ENCODE measurements at places on chromosomes 12 and 14.

GRCh38 chr12:42557586-42558172 is 31.9 kb downstream of the PRICKLE1 start:
- DNase-seq: no peak

DNA sequence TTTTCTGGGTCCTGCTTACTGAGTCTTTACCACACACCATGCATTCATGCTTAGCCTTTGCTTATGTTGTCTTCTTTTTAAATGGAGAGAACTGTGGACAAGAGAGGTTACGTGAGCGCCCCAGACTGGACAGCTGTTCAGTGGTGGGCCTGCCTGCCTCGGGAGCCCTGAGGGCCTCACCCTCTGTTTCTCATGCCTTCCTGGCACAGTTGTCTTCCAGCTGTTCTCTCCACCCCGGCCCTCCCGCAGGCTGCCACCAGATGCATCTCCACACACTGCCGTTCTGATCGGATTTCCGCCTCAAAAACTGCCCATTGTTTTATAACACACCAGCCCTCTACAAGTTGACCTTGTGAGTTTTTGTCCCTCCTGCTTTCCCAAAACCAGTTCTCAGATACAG is 100.8 kb downstream of the SAMD4A start:
- DNase-seq: no peak

DNA sequence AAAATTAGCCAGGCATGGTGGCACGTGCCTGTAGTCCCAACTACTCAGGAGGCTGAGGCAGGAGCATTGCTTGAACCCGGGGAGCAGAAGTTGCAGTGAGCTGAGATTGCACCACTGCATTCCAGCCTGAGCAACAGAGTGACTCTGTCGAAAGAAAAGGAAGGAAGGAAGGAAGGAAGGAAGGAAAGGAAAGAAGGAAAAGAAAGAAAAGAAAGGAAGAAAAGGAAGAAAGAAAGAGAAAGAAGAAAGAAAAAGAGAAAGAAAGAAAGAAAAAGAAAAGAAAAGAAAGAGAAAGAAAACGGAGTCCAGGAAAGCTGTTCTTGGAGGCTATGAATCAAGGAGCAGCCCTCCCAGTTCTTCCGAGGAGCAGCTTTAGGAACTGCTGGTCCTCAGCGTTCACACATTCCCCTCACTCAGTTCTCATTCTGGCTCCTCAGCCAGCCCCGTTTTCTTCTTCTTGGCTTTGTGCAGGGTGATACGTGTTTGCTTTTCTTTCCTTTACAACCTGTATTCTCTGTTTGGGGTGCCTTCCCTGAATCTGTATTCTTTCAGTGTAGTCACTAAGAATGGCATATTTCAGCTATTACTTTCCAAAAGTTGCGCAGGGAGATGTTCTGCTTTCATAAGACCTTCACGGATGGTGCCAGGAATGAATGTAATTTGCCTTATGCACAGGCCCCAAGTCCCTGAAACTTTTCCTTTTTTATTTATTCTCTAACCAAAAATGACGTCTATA is 12.2 kb downstream of the FBXL14 start:
- no peak for DNase-seq

DNA sequence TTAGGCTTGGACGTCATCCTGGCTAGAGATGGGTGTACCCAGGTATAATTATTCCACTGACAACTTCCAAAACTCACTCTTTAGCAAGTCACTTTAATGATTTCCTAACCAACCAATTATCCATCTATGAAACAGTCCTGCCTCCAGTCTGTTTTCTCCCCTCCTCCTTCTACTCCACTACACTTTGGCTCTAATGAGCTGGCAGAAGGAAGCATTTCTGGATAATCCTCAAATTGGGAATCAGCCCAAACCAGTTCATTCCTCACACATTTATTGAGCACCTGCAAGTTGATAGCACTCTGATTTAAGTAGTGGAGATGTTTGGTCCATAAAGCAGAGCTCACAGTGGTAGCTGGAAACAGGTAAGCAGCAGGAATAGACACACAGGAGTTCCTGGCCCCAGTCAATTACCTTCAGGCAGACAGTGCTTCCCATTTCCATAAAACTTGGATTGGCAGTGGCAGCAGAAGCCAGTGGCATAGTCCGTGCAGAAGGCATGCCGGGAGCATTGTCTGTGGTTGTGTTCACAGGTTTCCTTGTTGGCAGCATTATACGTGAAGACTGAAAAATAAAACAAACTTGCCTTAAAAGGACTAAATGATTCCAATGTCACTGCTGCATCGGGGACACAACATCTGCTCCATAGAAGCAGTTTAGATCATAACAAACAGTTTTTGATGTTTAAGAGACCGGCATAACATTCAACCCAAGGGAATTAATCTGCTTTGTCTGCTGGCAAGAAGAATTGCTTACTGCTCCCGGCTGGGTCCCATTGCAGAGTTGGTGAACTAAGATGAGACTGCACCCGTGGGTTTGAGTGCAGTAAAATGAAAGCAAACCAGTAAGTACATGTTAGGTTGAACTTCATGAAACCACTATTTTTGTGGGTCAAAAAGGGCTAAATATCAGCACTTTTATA is 26.2 kb downstream of the NID2 start:
- DNase-seq: no peak

- no peak for DNase-seq
Observed at GRCh38 chr12:63400718-63401117, 249.7 kb upstream of the AVPR1A start.

GRCh38 chr12:25557830-25558436 is 4.8 kb upstream of the LMNTD1 start:
- DNase-seq: no peak

GRCh38 chr12:3416159-3416558 is 74.8 kb upstream of the PRMT8 start:
- no peak for DNase-seq

DNA sequence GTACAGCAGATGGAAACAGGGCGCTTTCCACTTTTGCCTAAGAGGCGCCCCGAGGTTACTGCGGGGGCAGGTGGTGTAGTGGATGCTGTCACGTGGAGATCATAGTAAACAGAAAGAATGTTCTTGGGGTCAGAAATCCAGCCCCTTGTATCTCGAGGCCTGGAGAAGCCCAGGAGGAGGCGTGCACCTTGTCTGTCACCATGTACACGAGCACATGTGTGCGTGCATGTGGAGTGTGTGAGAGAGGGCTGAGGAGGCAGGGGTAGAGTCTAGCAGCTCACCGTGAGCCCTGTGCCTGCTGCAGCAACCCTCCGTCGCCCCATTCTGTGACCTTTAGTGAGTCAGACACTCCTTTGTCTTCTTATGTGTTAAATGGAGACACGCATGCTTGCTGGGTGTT is 59.0 kb downstream of the CACNA1C start:
- DNase-seq: no peak

DNA sequence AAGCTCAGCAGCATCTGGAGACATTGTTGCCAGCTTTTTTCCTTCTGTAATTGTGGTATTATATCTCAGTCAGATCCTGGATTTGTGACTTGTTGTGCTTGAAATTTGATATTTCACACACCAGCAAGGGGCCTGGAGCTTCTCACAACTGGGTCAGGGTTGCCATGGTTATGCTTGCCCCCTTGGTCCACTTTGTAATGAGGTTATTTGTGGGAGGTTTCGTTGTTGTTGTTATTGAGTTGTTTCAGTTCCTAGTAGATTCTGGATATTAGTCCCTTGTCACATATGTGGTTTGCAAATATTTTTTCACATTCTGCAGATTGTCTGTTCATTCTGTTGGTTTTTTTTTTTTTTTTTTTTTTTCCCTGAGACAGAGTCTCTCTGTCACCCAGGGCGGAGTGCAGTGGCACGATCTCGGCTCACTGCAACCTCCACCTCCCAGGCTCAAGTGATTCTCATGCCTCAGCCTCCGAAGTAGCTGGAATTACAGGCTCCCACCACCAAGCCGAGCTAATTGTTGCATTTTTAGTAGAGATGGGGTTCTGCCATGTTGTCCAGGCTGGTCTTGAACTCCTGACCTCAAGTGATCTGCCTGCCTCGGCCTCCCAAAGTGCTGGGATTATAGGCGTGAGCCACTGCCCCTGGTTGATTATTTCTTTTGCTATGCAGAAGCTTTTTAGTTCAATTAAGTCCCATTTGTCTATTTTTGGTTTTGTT is 80.6 kb upstream of the ETV6 start:
- DNase-seq: no peak

DNA sequence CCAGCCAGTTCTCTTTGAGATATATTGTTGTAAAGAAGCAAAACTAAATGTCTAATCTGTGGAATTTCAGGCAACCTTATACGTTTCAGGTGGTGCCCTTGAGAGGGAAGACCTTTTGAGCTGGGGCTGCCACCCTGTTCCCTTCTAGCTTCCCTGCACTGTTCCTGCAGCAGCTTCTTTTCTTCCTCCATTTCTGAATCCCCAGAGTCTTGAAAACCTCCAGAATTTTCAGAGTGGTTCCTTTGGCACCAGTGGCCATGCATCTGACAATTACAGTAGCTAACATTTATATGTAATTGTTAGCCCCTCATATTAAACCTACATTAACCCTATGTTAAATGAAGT is 271.3 kb downstream of the ZFP36L1 start:
- DNase-seq: no peak

GRCh38 chr14:76203086-76204001 is 51.6 kb downstream of the GPATCH2L start:
- DNase-seq: no peak

GRCh38 chr14:58717211-58717610 is 79.4 kb downstream of the DACT1 start:
- DNase-seq: no peak

GRCh38 chr12:977156-977555 is 13.9 kb upstream of the ERC1 start:
- DNase-seq: no peak

DNA sequence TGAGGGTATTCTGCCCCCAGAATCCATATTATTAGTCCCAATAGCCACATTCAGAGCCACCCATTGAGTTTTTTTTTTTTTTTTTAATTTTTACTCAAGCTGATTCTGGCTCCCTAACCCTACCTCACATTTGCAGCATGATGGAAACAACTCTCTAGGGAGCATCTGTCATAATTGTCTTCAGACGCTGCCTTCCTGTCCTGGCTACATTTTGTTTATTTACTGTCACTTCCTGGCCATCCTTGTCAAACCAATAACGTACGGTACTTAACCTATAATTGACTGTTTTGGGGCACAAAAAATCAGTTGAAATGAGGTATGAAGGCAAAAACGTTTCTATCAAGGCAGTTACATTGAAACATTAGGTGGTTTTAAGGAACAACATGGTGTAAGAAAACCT is 2.1 kb downstream of the GLIPR1 start:
- no peak for DNase-seq

GRCh38 chr12:54352891-54353874 is 11.1 kb downstream of the GPR84 start:
- DNase-seq: no peak

DNA sequence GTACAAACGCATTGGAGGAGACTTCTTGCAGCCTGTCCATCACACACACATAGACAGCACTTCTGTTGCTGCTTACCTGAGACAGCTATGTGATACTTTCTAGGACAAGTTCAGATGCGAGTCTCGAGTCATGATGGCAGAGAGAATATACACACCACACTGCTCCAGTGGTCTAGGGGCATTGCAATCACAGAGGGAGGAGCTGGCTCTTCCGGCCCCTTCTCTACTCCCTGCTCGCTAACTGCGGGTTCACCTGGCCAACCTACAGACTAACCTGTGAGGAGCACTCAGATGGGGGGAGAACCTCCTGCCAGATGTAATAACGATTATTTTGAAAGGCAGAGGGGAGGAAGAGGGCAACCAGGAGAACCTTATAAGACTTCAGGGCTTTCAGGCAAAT is 30.7 kb downstream of the EMP1 start:
- no peak for DNase-seq

GRCh38 chr12:55716582-55716957 is 724 bp downstream of the BLOC1S1 start:
- no peak for DNase-seq

- no peak for DNase-seq
Observed at GRCh38 chr14:99460793-99461192, 19.9 kb downstream of the SETD3 start.

GRCh38 chr14:86714575-86714974 is 1184.6 kb downstream of the FLRT2 start:
- DNase-seq: no peak

DNA sequence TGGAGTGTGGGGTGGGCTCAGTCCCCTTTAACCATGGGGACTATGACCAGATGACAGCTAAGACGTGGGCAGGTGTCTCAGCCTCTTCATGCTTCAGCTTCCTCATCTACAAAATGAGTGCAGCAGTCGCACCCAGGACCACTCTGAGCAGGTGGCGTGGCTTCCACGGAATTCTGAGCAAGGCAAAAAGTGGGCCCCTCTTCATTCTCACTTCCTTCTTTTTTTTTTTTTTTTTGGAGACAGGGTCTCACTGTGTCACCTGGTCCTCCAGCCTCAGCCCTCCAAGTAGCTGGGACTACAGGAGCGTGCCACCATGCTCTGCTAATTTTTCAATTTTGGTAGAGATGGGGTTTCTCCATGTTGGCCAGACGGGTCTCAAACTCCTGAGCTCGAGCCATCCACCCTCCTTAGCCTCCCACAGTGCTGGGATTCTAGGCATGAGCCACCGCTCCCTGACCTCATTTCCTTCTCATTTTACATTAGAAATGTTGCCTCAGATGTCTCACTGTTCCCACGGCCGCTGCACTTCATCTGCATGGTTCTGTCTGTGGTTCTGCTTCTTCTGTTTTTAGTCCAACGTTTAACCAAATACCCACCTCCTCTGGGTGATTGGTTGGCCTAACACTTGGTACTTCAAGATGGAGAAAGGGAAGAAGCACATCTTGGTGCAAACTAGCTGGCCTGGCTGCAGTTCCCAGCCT is 41.3 kb upstream of the BCL7A start:
- DNase-seq: no peak

DNA sequence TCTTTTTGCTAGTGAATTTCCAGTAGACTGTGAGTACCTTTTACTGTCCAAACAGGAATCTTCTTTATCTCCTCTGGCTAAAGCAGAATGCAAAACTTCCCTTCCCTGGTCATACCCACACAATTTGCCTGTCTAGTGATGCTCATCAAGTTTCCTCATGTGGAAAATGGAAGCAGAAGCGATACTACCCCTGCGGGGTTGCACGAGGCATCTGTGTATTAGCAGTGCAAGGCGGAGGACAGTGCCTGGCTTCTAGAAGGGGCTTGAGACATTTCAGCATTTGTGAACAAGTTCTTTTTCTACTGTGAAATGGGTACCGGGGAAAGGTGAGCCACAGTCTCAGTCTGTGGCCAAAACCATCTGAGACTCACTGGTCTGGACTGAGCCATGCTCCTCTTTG is 340.9 kb downstream of the AACS start:
- no peak for DNase-seq

All from activated T-cell treated with anti-CD3 and anti-CD28 coated beads, Interleukin-2, amount 50 U/mL, for 4 hours (primary cell).